Kidney (tissue), 22 donors: ENCODE measurements at places on chromosomes 16 and 17. TPM values are rescaled to one million over a fixed set of nuclear protein-coding genes. Genes with fewer than 3 reads are reported as not detected.
A peak's percentile ranks its signal among the peaks of the same experiment; 100 is the strongest.

GRCh38 chr16:65066651-65067050 is 55.2 kb downstream of the CDH11 start:
- no peak for DNase-seq

DNA sequence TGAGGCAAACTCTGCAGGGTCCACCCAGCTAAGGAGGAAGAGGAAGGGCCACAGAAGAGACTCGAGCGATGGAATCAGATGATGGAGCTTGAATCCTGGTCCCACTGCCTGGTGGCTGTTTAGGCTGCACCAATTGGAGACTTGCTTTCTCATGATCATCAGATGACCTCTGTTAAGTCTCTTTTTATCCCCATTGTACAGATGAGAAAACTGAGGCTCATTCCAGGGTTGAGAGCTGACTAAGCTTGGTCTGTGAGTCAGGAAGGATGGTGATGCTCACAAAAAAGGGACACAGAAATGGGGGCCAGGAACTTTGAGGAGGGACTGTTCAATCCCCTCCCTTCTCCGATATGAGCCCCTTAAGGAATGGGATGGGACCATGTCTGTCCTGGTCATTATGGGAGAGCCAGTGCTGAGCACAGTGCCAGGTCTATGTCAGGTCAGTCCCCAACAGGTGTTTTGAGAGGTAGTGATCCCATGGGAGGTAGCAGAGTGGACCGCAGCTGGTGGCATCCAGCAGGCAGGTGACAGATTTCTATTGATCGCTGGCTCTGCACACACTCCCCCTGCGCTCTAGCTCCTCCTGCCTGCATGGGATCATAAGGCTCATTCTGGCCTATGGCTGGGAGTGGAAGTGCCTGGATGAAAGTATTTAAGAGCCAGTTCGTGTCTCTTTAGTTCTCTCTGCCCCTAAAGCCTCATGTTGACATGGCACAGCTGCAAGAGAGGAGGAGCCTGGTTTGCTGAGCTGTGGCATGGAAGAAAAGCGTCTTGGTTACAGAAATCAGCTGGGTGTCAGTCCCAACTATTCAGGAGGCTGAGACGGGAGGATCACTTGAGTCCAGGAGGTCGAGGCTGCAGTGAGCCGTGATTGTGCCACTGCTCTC is 27.2 kb downstream of the SNX20 start:
- peak; percentile 36 for DNase-seq

DNA sequence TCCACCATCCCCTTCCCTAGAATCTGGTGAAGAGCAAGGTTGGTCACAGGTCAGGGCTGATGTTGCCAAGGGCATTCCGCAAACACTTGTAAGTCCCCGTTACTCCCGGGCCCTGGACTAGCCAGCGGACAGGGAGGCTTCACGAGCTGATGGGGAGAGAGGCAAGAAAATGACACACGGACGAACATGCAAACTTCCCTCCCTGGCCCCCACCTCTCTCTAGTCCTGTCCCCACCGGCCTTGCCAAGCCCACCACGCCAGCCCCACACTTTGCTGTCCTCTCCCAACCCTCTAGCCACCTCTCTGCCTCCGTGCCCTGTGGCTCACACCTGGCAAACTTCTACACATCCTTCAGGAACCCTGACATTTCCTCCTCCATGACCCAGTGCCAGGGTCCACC is 54.8 kb downstream of the RPH3AL start:
- no peak for DNase-seq

GRCh38 chr16:22375117-22375962 is 921 bp upstream of the CDR2 start:
- peak; percentile 35 for DNase-seq

- DNase-seq = no peak
Measured at GRCh38 chr16:72424757-72425156, 252.8 kb upstream of the PMFBP1 start.

GRCh38 chr17:42891539-42892152 is 9.0 kb upstream of the G6PC1 start:
- peak; percentile 54 for DNase-seq

DNA sequence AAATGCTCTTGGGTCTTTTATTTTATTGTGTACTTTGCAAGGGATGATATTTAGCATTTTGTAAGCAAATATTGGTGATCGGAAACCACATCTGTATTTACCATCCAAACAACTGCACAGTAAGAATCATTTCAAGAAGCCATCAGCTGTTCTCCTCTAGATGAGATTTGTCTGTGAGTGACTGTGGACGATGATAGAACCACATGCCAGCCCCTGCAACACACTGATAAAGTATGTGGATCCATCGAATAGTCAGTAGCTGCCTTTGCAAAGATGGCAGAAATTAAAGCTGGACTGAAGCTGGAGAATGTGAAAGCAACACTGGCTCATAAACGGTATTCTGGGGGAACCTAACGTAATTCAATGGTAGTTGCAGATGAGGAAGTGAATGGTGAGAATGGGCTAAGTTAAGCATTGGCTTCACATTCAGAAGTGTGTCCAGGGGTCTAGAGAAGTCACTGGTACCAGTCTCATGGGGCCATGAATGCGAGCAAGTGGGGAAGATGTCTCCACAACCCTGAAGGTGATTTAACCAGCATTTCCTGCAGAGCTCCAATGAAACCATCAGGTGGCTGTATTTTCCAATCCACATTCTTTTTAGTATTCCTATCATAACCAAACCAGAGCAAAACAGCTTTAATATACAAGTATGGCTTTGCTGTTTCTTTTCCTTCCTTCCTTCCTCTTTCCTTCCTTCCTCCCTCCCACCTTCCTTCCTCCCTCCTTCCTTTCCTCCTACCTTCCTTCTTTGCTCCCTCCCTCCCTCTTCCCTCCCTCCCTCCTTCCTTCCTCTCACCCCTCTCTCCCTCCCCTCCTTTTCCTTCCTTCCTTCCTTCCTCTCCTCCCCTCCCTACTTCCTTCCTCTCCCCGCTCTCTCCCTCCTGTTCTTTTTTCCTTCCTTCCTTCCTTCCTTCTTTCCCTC is 169.4 kb downstream of the ABCA8 start:
- no peak for DNase-seq

The CDH5 gene
- total RNA-seq = 41.3 TPM

DNA sequence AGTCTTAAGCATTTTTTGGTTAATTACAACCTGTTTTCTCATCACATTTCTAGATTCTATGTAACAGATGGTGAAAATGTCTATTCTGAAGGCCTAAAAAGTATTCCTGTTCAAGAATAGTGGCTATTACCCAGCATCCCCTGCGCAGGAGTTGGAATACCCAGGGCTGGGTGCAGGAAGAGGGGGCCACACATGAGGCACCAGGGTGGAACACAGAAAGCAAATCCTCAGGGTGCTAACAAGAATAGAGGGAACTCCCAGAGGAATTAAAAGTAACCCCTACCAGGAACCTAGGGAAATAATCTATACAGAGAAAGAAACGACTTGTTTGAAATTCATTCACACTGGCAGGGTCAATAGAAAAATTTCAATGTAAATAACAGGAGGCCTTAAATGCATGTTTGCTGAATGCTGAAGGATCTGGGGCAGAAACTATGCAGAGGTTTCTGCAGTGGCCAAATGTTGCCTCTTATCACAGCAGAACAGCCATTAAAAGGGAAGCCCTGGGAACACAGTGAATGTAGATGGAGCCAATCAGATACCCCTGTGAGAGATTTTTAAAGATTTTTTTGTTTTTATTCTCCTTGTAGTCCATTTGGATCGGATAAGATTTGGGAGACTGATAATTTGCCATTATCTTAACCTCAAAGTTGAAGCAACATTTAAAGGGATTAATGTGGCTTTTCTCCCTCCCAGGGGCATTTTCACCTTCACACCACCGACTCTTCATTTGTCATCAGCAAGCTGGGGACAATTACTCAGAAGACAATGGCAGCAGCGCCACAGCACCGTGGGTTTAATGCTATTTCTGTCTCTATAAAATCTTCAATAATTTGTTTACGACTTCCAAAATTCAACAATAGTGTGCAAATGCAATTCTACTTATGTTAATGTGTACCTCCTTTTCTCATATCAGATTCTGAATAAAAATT is 196.0 kb upstream of the PSMD7 start:
- DNase-seq = no peak

- no peak for DNase-seq
Measured at GRCh38 chr17:80660527-80661198, 116.0 kb downstream of the RPTOR start.

DNA sequence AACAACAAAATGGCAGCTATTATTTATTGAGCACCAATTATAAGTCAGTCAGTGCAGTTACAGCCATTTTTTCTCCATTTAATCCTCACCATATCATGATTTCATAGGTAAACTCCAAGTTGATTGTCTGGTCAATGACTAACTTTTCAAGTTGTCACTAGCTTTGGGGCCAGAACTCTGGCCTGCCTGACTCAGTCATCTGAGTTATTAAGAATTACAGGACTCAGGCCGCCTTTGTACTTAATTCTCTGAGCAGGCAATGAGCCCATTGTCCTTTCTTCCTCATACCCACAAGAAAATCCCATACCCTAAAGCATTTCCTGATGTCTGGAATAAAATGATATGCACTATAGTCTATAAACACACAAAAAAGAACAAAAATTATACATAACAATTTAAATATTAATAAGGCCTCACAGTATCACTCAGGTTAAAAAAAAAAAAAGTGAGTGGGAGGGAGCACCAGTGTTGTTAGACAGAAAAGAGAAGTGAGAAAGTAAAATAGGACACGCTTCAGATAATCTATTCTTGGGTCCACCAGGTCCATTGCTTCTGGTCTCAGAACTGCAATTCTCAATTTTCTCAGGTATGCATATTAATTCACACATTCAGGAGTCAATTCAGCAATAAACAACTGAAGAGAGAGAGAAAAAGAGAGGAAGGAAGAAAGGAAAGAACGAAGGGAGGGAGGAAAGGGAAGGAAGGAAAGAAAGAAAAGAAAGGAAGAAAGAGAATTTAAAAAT is 70.2 kb downstream of the SPAG9 start:
- DNase-seq = no peak

DNA sequence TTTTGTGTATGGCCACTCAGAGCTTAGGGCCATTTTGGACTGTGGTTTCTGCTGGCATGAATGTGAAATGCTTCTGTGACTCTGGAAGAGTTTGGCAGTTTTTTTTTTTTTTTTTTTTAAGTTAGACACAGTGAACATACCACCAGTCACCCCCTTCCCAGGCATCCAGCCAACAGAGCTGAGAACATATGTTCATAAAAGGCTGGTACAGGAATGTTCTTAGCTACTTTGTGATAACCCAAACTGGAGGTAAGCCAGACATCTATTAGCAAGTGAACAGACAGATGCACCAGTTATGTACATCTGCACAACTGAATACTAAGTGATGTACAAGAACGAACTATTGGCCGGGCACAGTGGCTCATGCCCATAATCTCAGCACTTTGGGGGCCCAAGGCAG is 92.7 kb downstream of the ABCC1 start:
- no peak for DNase-seq

The CACNA1G gene
- total RNA-seq = 0.06 TPM

DNA sequence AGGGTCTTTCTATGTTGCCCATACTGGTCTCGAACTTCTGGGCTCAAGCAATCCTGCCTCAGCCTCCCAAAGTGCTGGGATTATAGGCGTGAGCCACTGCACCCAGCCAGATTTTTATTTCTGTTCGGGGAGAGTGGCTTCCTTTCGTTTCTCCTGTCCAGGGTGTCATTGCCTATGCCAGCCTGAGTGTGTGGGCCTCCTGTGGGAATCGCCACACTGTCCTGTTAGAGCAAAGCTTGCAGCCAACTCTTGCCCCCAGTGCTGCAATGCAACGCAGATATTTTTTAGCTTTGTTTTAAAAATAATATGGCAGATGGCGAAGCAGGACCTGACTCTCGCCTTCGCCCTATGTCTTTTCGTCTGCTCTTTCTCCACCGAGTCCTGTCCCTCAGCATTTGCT is 395.0 kb downstream of the SNX29 start:
- no peak for DNase-seq

The PLD6 gene
- 3.7 TPM for total RNA-seq

DNA sequence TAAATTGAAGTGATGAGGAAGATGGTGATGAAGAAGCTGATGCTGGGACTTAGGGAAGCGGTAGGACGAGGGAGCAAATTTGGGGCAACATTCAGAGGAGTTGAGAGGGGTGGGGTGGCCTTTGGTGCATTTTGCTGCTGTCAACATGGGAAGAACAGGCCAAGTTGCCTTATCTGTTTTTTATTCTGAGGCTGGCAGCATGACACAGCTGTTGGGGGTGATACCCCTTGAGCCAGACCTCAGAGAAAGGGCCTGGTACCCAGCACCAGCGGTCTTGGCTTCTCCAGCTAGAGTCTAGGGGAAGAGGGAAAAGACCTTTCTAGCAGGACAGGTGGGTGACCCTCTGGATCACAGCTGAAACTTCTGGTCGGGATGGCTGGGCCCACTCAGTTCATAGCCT is 4.6 kb downstream of the IGFBP4 start:
- DNase-seq = no peak

The SLC13A2 gene
- total RNA-seq = 1.1 TPM

DNA sequence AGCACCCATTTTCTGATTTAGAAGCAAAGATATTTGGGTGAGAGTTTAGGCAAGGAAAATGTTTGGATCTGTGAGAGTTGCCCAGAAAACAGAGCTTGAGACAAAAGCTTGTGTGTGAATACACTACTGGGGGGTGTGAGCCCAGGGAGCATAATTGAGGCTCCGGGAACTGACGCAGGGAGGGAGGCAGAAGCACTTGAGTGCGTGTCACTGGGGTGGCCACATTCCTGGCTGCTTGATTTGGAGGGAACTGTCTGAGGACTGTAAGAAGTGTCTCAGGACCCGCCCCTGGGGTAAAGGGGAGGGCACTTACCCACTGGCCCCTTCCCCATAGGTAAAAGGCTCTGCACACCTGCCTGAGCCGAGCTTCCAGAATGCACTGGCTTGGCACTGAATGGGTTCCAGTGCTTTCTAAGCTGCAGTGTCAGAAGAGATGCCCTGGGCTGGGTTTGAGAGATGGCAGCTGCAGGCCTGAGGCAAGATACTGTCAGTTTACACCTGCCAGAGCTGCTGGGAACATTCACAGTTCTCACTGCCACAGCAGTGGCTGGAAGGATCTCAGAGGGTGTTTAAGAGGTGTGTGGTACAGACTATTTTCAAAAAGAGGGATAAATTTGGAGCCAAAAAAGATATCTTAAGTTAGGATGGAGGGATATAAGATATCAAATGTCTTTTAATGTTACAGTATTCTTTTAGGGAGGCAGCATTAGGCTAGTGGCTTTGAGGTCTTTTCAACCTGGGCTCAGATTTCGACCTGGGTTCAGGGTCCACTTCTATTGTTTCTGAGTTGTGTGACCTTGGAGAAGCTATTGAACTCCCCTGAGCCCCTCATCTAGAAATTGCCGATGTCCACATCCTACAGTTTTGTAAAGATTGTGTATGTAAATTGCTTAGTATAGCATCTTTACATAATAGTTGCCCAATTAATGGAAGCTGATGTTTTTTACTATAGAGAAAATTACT is 6.9 kb upstream of the TEX2 start:
- DNase-seq = no peak

GRCh38 chr17:45639297-45639849 is 144.7 kb upstream of the CRHR1 start:
- no peak for DNase-seq

The BEAN1 gene
- 2.4 TPM for total RNA-seq

DNA sequence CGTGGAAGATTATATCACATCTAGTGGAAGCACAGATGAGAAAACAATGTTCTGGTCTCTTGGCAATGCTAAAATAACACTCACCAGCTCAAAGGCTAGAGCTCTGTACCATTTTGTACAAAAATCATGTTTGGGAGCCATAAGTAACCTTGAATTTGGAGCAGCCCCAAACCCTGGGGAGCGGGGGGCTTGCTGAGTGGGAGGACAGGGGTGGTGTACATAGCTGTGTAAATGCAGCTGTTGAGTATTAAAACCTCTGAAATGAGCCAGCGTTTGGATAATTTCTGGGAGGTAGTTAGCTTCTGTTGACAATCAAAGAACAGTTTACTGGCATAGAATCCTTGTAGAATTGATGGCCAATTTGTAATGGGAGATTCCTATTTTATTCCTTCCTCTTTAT is 4.3 kb downstream of the MYH8 start:
- DNase-seq = no peak

The ABHD15 gene
- total RNA-seq = 9.8 TPM
